Activated CD4-positive, alpha-beta T cell treated with anti-CD3 and anti-CD28 coated beads, Interleukin-2, amount 10 ng/mL, durations not matched to agents 7 days and 5 days (primary cell): ENCODE measurements at places on chromosomes 3 and 15. TPM values are rescaled to one million over a fixed set of nuclear protein-coding genes. Genes with fewer than 3 reads are reported as not detected.

DNA sequence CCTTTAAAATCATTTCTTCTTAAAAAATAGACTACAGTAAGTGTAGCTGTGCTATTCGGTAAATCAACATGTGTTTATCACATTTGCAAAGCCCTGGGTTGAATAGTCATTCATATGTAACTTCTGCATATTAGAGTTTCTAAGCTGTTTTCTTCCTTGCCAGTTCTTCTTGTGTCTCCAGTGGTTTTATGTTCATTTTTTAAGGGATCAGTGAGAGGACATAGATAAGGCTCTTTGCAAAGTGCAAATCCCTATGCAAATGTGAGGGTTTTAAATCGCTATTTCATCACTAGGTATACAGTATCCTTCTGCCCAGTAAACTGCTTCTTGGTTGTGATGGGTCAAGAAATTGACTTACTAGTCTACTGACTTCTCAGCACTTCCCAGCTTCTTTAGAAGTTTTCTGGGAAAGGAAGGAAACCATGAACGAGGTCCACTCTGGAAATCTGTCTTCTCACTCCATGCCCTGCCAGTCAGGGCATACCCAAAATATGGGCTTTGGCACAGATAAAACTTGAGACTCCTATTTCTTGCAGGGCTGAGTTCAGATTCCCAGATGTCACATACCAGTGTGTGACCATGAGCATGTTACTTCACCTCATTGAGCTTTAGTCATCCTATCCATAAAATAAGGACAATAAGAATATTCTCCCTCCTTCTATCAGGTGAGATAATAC, 38.8 kb upstream of the ADAMTS9 start:
- H3K36me3 ChIP-seq: no peaks in the 10 kb centered on the region
- H3K27me3 ChIP-seq: no peaks in the 10 kb centered on the region
- H3K4me3 ChIP-seq: no peak overlapping the region

- no peak overlapping the region for H3K4me3 ChIP-seq
- H3K36me3 ChIP-seq: peaks cover 8% of the 10 kb centered on the region
- H3K4me1 ChIP-seq: peaks cover 45% of the 10 kb centered on the region
- peak overlapping the region; percentile 20 for H3K27ac ChIP-seq
- DNase-seq: no peak
These were observed 79.3 kb upstream of the SKOR1 start for GRCh38 chr15:67746022-67746421.

CPN2 gene
- total RNA-seq: not detected

DISP2 gene
- total RNA-seq: 1.4 TPM

OR4M2 gene
- total RNA-seq: not detected
